ENCODE measurements at places on chromosomes 11 and 22.

DNA sequence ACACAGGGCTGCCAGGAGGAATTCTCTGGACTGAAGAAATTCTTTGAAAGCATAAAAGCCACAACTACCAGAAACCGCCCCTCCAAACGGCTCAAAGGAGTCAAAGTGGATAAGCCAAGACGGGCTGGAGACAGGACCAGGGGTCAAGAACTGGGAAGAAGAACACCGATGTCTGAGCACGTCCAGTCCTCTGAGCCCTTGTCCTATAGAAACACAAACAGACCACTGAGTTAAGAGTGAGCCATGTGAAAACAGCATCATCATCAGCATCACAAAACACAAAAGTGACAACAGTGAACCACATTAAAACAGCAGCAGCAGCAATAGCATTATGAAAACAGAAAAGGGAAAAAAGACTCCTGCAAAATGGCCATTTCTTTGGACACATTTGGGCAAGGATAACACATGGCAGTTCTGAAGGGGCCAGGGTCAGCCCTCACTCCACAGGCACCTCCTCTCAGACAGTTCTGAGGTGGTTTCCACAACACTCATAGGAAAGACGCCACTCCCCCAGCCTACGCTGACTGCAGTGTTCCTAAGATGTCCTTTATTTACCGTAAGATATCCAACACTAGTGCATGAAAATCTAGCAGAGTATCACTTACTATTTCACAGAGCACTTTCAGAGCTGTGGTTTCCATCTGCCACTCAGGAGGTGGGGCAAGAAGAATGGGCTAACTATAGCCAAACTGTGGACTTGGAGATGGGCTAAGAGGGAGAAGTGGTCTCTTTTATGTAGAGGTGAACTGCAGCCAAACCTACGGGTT, 28.6 kb upstream of the YPEL1 start:
- DNase-seq, result no peak

GRCh38 chr22:26409719-26410335, 19.2 kb upstream of the ASPHD2 start:
- DNase-seq, result no peak

- DNase-seq, result no peak
These were observed 8.2 kb downstream of the PLEKHB1 start for GRCh38 chr11:73654482-73655021.

- DNase-seq, result peak; percentile 74
These were observed 7.2 kb downstream of the KCNK7 start for GRCh38 chr11:65588199-65589054.

GRCh38 chr22:22663861-22664800, 19.7 kb downstream of the GGTLC2 start:
- no peak for DNase-seq

- DNase-seq, result no peak
These were observed 106.5 kb downstream of the ALX4 start for GRCh38 chr11:44203270-44204043.

- no peak for DNase-seq
These were observed 51.4 kb downstream of the COPB1 start for GRCh38 chr11:14448240-14448639.

GRCh38 chr22:37520776-37521191, 1.6 kb upstream of the CARD10 start:
- DNase-seq, result no peak

GRCh38 chr11:115707180-115707905, 203.1 kb upstream of the CADM1 start:
- no peak for DNase-seq

GRCh38 chr11:105211806-105212554, 72.4 kb upstream of the CARD18 start:
- no peak for DNase-seq

DNA sequence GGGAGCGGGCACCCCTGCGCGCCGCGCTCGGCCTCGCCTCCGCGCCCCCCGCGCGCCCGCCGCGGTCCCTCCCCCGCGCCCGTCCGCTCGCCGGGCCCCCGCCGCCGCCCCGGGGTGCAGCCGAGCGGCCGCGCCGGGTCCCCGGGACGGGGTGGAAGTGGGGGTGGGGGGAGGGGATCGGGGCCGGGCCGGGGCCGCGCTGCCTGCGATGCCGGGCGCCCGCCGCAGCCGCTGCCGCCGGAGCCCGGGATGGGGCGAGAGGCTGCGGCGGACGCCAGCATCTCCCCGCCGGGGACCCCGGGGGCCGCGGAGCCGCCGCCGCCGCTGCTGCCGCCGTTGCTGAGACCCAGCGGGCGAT, 365 bp downstream of the MGAT3 start:
- no peak for DNase-seq

DNA sequence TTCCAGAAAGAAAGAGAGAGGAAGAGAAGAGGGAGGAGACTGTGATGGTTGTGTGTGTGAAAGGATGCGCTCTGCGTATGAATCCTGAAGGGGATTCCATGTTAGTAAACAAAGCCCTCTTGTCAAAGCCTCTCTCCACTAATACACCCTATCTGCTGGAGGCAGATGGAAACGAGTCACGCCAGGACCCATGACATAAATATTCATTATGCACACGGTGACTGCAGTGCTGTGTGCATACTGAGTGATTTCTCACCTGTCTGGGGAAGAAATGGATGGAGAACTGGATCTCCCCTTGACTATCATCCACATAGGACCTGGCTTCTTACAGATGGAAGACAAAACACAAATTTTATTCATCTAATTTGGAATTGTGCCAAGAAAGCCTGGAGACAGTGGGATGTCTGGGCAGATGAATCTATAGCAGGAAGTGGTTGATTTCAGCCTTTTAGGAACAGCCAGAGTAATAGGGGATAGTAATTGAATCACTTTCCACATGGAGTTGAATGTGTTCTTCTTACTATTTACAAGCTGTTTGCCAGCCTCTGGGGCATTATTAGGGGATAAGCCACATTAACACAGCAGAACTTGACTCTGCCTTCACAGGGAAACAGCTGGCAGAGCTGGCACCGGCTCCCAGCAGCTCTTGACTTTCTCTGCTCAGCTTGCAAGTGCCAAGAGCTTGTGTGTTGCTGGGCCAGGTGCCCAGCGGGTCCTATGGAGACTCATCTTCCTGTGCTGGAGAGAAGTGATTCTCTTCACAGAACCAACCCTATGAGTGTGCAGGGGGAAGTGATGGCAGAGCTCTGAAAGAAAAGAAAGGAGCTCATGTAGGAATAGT, 9.0 kb downstream of the MTNR1B start:
- no peak for DNase-seq

- no peak for DNase-seq
These were observed 384.4 kb upstream of the DDI1 start for GRCh38 chr11:103652013-103652412.

DNA sequence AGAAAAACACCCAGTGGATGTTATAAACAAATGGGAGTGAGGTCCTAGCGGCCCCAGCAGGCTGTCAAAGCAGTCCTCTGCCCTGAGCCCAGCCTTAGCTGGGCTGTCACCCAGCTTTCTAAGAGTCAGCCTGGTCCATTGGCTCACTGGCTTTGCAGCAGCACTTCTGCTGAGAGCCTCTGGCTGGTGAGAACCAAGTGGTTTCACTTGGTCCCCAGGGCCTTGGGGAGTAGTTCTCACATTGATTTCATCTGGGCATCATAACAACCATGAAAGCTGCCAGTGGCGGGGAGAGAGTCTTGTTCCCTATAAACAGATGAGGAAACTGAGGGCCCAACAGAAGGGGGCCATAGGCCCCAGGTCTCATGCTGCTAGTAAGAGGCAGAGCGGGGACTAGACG, 11.4 kb downstream of the SEC14L6 start:
- no peak for DNase-seq

DNA sequence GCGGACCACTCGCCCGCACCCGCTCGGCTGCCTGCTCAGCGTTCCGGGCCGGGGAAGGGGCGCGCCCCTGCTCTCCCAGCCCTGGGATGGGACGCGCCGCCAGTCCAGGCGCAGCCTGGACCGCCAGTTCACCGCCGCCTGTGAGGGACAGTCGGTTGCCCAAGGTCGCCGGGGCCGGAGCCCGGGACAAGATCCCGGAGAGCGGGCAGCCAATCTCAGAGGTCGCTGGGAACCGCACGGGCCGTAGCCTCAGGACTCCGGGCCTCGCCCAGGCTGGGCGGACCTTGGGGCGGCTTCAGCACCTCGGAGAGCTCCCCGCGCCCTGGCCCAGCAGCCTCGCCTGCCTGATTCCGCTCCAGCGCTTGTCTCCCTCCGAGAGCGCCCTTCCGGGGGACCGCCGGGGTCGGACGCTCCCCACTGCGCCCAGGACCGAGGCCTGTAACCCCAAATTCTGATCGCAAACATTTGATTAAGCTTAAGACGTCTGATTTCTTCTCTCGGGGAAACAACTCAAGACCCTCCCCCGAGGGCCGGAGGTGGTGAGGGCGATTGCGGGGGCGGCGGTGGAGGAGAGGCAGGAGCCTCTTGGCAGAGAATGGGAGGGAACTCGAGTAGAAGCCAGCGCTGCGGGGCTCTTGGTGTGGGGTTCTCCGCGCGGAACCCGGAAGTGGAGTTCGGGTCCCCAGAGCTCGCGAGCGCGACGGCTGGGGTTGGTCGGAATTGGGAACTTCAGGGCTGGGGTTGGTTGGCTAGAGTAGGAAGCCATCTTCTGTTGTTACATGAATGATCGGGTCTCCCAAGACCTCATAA, 1.1 kb upstream of the CHRM4 start:
- DNase-seq, result peak; percentile 74

DNA sequence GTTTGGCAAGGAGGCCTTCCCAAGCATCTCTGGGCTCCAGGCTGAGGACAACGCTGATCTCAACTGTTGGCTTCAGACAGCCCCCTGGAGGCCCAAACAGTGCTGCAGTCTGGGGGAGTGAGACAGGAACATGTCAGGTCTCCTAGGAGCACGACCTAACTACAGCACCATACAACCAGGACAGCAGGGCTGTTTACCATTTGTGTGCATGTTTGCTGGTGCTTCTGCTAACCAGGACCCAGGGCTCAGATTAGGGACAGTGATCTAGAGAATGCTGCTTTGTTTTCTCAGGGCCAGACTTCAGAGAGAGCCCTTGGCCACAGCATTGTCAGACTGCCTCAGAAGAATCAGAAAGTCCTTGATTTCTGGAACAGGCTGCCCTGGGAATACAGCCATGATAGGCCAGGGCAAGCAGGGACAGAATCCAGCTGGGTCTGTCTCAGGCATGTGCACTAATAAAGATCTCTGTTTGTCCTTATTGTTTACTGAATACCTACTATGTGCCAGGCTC, 126.5 kb downstream of the VPREB1 start:
- DNase-seq, result no peak

DNA sequence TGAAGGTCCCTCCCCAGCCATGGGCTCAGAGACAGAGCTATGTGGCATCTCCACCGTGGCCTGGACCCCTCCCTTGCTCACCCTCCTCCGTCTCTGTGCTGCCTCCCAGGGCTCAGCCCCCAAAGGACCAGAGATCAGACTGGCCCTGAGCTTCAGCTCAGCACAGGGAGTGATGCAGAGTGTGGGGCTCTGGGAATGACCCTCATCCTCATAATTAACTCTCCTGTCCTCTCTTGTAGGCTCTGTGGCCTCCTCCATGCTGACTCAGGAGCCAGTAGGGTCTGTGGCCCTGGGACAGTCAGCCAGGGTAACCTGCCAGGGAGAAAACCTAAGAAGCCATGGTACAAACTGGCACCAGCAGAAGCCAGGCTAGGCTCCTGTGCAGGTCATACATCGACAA, 28.7 kb downstream of the GGTLC2 start:
- no peak for DNase-seq

- no peak for DNase-seq
These were observed 48.0 kb upstream of the PARVG start for GRCh38 chr22:44132724-44133123.

- no peak for DNase-seq
These were observed 9.2 kb upstream of the TPCN2 start for GRCh38 chr11:69039501-69039900.

- no peak for DNase-seq
These were observed 4.1 kb upstream of the OR5J2 start for GRCh38 chr11:56172256-56172830.

- DNase-seq, result no peak
These were observed 134.3 kb downstream of the SNX19 start for GRCh38 chr11:130781931-130782330.

DNA sequence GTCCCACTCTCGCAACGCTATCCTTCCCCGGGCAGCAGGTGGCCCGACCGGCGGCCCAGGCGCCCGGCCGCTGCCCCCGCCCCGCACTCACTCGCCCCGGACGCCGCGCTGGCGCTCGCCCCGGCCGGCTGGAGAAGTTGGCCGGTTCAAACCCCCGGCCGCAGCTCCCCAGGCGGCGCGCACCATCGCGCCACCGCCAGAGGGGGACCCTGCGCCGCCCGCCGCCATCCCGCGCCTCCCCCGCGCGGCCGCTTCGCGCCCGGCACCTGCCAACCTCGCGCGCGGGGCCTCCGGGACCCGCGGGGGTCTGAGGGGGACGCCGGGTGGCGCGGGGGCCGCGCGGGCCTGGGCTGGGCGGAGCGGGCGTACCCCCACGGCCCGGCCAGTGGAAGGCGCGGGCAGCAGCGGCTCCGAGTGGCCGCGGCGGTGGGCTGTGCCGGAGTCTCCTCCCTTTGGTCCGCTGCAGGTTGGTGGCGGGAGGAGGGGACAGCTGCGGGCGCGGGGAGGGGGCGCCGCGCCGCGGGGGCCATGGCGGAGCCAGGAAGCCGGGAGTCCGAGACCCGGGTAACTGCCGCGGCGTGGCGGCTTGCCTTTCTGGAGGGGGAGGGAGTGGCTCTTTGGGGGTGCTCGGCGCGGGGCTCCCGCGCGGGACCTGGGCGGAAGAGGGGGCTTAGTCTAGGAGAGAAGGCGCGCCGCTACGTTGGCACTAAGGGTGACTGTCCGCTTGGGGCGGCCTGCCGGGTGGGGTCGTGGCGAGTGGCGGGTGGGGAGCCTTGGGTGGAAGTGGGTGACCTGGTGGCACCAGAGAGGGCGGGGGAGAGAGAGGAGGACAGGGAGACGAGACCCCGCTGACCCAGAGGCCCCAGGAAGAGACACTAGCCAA, at the start of the genes MPST and TST:
Gene MPST, plus strand, starts transcription at position 434 of the 883 bp plus-strand sequence. Its CDS starts 95 bp downstream, at position 529.
Gene TST, minus strand, starts transcription at position 139 of the 883 bp plus-strand sequence. CDS start 715 bp downstream, outside the sequence.
- DNase-seq, result peak; percentile 37

GRCh38 chr11:132895340-132895739, 637.0 kb downstream of the OPCML start:
- no peak for DNase-seq

- DNase-seq, result no peak
These were observed 1.1 kb upstream of the SSTR3 start for GRCh38 chr22:37213218-37213855.

GRCh38 chr11:82734120-82734479, 436 bp upstream of the FAM181B start:
- DNase-seq, result no peak

- no peak for DNase-seq
These were observed 302.8 kb downstream of the FAT3 start for GRCh38 chr11:92527467-92527866.

- no peak for DNase-seq
These were observed 8.0 kb downstream of the SELENOM start for GRCh38 chr22:31099386-31099785.

DNA sequence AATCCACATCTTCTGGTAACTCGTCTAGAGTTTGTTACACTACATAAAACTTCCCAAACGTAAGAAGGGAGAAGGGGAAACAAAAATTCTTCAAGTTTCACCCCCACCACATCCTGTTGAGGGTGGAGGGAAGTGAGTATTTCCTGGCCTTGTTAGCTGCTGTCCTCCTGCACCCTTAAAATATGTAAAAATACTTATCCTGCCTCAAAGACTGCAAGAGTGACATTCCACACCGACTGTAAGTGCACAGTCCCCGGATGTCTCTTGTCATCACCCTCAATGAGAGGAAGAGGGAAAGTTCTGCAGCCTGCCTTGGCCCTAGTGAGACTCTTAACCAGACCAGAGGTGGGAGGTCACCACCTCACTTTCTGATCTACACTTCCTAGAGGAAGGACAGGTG, 3.3 kb downstream of the TMEM121B start:
- no peak for DNase-seq
